ENCODE measurements at places on chromosomes 4 and X.

DNA sequence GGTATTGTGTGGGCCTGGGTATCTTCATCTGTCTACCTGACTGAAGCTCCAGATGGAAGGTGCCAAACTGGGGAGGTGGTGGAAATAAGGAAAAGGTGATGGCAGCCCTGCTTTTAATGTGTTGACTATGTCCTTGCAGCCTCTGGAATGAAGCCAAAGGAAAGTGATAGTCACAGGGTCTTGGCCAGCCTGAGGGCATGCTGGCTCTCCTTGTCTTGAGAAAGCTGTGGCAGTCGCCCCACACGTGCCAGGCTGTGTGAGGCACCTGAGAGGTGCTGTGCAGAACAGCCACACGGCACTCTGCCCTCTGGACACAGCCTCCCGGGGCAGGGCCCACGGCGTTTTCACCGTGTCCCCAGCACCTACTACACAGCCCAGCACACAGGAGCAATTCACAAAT, 77.6 kb downstream of the NAT8L start:
- peak; percentile 48 for DNase-seq

DNA sequence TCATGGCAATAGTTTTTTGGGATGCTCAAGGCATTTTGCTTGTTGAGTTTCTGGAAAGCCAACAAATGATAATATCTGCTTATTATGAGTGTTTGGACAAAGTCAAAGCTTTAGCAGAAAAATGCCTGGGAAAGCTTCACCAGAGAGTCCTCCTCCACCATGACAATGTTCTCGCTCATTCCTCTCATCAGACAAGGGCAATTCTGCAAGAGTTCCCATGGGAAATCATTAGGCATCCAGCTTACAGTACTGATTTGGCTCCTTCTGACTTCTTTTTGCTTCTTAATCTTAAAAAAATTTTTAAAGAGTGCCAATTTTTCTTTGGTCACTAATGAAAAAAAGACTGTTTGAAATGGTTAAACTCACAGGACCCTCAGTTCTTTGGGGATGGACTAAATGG, 136.3 kb downstream of the UBE2K start:
- DNase-seq: no peak

- DNase-seq: no peak
These were observed 107.0 kb upstream of the TENM3 start for GRCh38 chr4:182136201-182136600.

DNA sequence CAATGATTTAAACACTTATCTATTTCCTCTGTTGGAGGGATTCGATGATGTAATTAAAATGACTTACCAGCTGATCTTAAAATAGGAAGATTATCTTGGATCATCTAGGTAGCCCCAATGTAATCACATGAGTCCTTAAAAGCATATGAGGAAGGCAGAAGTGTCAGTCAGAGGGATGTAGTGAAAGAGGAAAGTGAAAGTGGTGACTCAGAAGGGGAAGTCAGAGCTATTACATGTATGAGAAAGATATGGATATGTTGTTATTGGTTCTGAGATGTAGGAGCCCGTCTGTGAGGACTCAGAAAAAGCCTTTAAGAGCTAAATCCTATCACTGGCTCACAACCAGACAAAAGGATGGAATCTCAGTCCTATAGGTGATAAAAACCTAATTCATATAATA, 456.4 kb downstream of the DACH2 start:
- DNase-seq: no peak

- peak; percentile 36 for DNase-seq
These were observed 4.7 kb downstream of the USP51 start for GRCh38 chrX:55484948-55485347.

DNA sequence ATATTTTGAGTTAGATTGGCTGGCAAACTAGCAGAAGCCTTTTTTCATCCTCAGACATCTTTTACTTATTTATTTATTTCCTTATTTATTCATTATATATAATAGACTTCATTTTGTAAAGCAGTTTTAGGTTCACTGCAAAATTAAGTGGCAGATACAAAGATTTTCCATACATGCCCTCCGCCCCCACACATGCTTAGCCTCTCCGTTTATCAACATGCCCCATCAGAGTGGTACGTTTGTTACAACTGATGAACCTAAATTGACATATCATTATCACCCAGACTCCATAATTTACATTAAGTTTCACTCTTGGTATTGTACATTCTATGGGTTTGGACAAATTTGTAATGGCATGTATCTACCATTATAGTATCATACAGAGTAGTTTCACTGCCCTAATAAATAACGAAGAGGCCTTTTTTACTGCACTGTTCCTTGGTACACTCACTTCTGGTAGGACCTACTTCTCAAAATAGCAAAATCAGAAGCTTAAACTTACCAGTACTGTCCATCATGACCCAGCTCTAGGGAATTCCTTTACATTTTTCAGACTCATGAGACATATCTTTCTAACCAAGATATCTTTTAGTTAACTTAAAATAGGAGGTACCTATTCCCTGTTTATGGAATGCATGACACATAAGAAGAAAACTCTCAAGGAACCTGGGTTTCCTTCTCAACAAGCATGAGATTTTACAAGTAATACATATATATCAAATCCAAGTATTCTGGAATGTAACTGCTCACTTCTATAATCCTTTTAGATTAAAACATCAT, 4.8 kb upstream of the TMPRSS11B start:
- DNase-seq: no peak

- DNase-seq: no peak
These were observed 387.6 kb downstream of the PDHA2 start for GRCh38 chr4:96227515-96227914.

DNA sequence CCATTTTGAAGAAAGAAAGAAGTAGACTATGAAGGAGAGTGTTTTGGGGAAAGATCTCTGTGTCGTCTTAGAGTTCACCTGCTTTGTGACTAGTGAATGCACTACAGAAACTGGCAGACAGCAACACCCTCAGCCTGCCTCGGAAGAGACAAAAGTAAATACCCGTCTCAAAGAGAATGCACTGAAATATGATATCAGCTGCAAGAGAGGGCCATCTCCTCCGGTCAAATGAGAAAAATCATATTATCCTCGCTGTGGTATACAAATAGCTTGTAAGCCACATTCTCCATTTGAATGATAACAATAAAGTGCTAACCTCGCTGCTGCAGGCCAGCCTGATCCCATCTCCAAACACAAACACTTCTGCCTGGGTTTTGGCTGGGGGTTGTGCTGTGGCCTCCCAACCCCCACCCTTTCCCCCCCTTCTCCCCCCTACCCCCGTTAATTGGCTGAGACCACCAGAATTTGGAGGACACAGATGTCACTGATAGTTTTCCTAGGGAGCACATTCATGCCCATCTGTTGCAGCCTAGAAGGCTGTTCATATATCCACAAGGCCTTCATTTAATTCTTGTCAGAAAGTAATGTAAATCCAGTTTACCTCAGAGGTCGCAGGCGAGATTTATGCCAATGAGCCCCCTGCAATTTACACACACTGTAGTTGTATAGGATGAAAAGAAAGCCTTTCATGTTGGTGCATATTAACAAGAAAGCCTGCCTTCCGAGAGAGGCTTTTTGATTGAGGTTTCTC, 46.3 kb downstream of the ALPK1 start:
- no peak for DNase-seq

DNA sequence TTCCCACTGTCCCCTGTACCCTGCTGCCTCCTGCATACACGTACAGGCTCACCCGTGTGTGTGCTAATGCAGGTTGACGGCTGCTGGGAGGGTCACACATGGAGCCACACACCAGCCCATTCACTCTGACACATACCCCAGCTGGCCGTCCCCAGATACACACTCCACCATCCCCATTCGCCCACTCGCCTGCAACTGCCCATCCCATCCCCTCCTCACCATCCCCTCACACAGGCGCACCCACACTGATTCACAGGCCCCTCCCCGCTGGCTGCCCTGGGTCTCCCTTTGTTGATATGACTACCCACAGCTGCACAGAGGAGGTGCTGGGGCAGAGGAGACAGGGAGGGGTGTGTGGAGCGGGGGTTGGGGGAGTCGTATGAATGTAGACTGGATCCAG, 25.7 kb downstream of the PJA1 start:
- no peak for DNase-seq

DNA sequence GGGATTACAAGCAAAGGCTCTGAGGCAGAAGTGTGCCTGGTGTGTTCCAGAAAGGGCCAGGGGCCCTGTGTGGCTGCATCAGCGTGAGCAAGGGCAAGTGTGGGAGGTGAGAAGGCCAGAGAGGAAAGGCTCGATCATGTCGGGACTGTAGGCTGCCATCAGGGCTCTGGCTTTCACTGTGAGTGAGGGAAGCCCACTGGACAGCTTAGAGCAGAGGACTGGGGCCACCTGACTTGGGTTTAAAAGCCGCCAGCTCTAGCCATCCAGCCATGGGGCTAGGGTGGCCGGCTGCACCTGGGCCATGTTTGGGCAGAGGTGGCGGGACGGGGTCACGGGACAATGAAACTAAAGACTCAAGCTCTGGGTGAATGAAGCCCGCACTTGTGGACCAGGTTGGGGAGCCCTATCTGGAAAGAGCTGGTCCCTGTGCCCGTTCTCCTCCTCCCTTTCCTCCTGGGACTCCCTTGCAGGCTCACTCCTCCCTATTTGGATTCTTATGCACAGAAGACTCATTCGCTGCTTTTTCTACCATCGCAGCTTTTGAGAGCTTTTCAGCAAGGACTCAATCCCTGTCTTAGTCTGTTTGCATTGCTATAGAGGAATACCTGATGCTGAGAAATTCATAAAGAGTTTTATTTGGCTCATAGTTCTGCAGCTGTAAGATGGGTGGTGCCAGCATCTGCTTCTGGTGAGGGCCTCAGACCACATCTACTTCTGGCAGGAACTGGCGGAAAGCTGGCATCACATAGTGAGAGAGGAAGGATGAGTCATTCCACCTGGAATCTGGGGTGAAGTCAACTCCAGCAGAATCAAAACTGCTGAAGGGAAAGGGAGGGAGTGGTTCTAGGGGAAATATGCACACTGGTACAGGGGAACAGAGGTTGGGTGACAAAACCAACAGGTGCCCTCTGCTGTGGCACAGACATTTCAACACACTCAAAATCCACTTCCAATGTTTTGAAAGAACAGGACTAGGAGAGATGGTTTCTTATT, 15.3 kb downstream of the CTAG1B start:
- DNase-seq: no peak

- DNase-seq: no peak
These were observed 21.8 kb downstream of the KIAA1210 start for GRCh38 chrX:119105826-119106225.

GRCh38 chrX:7447801-7448499, 300.0 kb upstream of the PUDP start:
- no peak for DNase-seq

GRCh38 chrX:129111081-129111798, 412.1 kb downstream of the SMARCA1 start:
- no peak for DNase-seq

DNA sequence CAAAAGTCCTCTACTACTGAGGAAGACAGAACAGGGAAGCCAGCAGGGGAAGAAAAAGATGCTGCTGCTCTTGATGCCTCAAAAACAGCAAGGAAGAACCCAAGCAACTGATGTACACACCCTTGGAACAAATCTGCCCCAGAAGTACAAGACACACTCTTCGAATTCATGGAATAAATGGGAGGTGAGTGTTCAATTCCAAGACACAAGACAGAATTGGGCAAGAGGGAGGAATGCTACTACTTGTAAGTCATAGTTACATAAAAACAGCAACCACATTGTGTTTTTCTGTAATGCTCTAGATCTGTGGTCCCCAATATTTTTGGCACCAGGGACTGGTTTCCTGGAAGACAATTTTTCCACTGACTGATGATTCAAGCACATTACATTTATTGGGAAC, 58.0 kb upstream of the H2AZ1 start:
- no peak for DNase-seq
